ENCODE measurements at places on chromosomes 12 and 14.
A peak's percentile ranks its signal among the peaks of the same experiment; 100 is the strongest.

- DNase-seq = no peak
Measured at GRCh38 chr12:12147111-12147510, 76.4 kb downstream of the BCL2L14 start.

GRCh38 chr14:103056322-103057027 is 874 bp downstream of the CDC42BPB start:
- peak; percentile 42 for DNase-seq

DNA sequence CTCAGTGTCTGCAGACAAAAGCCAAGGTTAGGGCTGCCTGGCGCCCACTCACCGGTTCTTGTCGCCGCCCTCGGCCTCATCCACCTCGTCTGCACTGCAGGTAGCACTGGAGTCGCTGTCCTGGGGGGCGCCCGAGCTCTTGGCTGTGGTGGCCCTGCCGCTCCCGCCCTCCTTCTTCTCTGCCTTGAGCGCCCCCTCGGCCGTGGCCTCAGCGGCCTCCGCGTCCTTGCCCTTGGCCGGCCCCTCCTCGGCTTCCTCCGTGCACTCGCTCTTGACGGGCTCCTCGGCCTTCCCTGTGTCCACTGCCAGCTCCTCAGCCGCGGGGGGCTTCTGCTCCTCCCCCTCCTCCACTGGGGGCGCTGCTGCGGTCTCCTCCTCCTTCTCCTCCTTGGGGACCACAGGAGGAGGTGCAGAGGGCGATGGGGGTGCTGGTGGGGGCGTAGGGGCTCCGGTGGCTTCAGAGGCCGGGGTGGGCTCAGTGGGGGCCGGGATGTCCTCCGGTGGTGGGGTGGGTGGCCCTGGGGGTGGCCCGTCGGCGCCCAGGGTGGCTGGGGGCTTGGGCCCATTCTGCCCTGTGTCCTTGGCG is 77.2 kb downstream of the RFLNA start:
- no peak for DNase-seq

GRCh38 chr12:13588574-13588973 is 392.0 kb downstream of the EMP1 start:
- no peak for DNase-seq

DNA sequence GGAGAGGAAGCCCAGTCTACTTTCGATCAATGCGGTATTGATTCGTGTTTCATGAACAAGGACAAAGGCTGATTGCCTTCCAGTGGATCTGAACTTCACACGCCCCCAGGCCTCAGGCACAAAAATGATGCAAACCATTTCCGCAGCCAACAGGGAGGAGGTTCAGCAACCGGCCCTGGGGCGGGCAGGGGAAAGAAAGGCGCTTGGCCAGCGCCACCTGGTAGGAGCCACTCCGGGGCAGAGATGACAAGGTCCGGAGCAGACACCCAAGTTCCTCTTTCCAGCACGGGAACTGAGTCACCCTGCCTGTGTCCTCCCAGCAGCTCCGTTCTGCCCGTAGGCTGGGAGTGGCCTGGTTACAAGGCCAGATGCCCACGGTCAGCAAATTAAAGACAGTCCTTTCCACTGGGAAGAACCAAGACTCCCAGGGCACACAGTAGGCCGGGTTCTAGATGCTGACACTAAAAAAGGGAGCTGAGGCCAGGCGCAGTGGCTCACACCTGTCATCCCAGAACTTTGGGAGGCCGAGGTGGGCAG is 136.3 kb downstream of the SCARB1 start:
- DNase-seq = no peak

DNA sequence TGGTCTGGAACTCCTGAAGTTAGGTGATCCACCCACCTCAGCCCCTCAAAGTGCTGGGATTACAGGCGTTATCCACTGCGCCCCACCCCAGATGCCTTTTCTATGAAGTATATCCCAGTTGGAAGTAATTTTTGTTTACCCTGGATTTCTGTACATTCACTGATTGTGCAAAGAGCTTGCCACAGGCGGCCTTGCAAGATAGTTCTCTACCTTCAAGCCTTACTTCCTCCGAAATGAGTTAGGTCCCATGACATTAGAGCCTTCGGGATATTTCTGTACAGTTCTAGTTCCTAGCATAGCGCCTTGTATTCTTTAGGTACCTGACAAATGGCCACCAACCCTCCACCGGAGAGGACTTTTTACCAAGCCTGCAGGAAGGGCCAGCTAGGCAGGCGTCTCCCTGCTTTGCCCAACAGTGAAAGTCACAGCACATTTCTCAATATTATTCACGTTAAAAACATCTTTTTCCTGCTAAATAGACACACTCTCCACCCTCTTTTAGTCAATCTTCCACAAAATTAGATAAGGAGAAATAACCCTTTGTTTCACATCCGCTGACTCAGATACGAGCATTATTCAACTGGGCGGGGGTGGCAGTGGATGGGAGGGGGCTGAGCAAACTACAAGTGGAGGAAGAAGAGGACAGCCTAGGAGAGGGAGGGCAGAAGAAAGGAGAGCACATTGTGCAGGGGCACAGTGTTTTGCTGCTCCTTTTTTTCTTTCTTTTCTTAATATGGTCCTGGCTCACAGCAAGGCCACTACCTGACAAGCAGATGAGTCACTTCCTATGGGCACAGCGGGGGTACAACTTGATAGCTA is 40.0 kb upstream of the CAPRIN2 start:
- no peak for DNase-seq

DNA sequence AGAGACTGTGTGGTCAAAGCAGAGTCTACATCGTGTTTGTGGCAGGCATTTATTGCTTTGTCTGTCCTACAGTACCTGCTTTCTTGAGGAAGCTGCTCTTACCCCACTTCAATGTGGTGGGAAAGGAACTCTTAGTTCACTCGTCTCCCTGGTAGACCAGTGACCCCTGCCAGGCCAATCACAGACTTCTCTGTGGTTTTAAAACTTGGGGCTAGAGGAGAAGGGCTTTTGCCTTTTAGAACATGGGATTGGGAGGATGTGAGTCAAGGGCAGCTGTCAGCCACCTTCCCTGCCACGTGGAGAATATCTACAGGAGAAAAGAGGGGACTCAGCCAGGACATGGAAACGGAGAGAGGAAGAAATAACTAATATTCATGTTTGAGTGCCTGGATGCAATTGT is 36.8 kb upstream of the TMED10 start:
- DNase-seq = no peak

GRCh38 chr14:32813401-32813800 is 125.3 kb upstream of the NPAS3 start:
- DNase-seq = no peak

DNA sequence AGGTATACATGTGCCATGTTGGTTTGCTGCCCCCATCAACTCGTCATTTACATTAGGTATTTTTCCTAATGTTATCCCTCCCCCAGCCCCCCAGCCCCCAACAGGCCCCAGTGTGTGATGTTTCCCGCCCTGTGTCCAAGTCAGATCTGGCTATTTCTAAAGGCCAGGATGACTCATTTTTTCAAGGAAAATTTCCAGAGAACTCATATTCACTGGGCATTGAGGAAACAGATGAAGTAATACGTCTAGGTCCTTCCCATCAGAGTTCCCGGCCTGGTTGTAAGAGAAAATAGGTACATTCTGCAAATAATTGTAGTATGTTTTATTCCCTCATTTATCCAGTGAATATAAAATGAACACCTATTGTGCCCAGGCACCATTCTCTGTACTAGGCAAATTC is 345.2 kb downstream of the BCL11B start:
- no peak for DNase-seq

DNA sequence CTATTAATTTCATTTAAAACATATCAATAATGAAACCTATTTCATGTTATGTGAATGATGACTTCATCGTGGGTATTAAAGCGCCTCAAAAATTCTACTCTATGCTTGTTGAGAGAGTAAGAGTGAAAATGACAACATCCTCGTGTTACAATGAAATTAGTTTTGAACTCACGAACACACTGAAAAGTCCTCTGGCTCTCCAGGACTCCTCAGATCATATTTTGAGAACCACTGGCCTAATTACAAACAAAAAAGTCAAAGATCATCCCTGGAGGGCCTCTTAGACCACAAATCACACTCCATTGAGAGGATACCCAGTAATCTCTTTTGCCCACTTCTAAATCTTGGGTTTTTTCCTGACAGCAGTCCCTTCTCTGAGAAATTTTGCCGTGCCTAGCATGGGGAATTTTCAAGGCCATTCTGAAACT is 19.1 kb downstream of the DAAM1 start:
- DNase-seq = no peak

- DNase-seq = no peak
Measured at GRCh38 chr12:52185400-52185967, 6.3 kb downstream of the KRT80 start.

- DNase-seq = peak; percentile 38
Measured at GRCh38 chr12:132427999-132428935, 61.7 kb upstream of the FBRSL1 start.

GRCh38 chr14:68862954-68863594 is 70.2 kb upstream of the ZFP36L1 start:
- DNase-seq = peak; percentile 18

DNA sequence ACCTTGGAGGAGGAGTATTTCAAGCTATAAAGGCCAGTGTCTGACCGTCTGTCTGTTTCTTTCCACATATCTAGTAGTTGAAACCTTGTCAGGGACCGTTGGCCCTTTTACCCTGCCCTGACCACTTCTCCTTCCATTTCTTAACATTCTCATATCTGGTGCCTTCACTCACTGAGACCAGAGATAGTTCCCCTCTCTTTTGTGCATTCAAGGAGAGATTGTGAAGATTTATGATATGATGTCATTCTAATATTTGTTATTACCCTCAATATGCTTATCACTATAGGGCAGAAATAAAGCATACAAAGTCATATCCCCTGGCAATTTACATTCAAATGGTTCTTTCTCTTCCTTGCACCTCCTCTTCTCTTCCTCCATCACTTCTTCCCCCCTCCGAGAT is 83.3 kb downstream of the PLXNC1 start:
- no peak for DNase-seq

DNA sequence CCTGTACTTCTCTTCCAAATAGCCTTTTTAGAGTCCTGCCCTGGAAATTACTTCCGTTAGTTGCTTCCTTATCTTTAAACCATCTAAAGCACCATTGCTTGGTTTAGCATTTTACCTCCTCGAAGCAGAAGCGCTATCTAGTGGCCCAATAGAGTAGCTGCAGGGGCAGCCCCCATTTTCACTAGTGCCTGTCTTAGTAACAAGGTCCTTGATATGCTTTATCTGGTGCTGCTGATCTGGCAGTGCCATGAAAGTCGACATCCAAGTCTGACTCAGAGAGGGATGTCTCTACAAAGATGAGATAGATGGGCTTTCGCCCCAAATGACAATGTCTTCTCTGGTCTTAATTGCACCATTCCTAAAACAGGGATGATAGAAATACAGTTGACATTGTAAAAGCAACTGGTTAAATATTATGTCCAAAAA is 25.0 kb upstream of the CIT start:
- DNase-seq = peak; percentile 36

- DNase-seq = no peak
Measured at GRCh38 chr12:32551058-32551457, 128.0 kb upstream of the DNM1L start.

- DNase-seq = peak; percentile 9
Measured at GRCh38 chr12:32107359-32108267, 966 bp downstream of the BICD1 start.

DNA sequence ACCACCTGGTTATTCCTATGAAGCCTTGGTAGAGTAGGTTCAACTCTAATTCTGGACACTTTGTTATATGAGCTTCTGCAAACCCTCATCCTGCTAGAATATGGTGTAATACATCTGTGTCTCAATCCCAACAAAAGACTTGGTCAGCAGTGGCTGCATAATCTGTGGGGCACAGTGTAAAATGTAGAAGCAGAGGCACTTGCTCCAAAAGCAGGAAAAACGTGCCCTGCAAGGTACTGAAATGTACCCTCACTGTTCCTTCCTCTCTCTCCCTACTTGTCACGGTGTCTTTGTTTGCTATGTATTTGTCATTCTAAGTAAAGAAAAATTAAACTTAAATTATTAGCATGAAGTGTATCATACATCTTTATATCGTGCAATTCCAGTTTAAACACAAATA is 267.9 kb downstream of the BCL11B start:
- no peak for DNase-seq

- no peak for DNase-seq
Measured at GRCh38 chr12:57188090-57188425, 28.5 kb upstream of the NXPH4 start.

DNA sequence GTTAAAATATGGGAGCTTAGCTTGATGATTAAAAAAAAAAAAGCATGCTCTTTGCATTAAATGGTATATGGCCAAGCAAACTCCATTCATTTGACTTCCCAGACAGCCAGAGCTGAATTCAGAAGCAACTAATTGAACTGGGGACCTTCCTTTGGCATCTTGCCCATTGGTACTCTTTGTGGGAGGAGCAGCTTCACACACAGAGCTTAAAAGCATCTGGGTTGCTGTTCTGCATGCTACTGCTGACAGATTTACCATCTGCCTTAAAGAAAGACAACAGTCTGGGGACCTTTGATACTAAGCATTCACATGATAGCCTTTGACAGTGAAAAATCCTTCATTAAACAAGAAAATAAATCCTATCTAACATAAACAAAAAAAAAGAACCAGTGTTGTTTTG is 977.9 kb downstream of the TMTC2 start:
- no peak for DNase-seq

DNA sequence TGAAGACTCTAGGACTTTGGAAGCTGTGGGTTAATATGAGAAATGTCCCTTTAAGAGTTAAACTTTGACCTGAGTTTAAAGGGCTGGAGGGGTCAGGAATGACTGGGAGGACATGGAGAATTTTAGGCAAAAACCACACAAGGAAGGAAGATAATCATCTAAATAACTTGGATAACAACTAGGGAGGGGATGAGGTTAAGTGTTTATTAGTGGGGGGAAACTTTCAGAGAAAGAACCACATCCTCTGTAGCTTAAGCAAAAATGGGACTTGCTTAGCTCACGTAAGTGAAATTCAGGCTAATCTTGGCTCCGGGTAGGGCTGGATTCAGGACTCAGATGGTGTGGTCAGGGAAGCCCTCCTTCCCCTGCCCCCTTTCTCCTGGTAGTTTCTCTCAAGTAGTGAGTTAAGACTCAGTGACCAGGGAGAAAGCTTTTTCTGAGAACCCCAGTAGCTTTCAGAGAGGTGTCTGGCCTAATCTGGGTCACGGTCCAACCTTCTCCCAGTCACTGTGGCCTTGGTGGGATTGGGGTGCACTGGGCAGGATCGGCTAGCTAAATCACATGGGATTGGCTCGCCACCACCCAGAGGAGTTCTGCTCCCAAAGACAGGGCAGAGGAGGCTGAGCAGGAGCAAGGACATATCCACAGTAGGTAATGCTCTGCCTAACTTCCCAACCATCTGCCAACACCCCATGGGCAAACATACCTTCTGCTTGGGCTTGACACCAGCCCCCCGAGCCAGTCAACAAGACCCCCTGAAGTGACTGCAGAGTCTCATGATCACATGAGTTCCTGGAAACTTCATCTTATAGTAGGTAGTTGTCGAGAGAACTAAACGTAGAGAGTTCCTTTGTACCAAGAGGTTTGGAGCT is 52.8 kb downstream of the ARF6 start:
- DNase-seq = no peak

GRCh38 chr14:35557221-35557747 is 23.3 kb downstream of the INSM2 start:
- no peak for DNase-seq

- DNase-seq = no peak
Measured at GRCh38 chr12:52207106-52207505, 15.3 kb upstream of the KRT80 start.

GRCh38 chr14:63076488-63076887 is 31.2 kb upstream of the KCNH5 start:
- DNase-seq = no peak
